ENCODE measurements at places on chromosomes 1 and 21.
A peak's percentile ranks its signal among the peaks of the same experiment; 100 is the strongest.

DNA sequence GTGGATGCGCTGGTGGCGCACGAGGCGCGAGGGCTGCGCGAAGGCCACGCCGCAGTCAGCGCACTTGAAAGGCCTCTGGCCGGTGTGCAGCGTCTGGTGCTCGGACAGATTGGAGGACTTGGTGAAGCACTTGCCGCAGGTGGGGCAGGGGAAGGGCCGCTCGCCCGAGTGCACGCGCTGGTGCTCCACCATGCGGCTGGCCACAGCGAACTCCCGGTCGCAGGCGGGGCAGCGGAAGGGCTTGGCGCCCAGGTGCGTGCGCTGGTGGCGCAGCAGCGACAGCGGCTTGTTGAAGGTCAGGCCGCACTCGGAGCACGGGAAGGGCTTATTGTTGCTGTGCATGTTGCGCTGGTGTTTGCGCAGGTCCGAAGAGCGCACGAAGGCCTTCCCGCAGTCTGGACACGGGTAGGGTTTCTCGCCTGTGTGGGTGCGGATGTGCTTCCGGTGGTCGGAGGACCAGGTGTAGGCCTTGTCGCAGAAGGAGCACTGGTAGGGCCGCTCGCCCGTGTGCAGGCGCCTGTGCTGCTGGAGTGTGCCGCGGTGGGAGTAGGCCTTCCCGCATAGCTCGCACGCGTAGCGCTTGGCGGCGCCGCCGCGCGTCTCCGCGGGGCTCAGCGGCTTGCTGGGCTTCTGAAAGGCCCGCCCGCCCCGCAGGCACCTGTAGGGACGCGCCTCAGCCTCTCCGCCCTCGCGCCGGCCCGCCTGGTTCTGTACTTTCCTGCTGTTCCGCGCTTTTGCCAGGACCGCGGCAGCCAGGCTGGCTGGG, 4.7 kb downstream of the ZNF648 start:
- no peak for DNase-seq

DNA sequence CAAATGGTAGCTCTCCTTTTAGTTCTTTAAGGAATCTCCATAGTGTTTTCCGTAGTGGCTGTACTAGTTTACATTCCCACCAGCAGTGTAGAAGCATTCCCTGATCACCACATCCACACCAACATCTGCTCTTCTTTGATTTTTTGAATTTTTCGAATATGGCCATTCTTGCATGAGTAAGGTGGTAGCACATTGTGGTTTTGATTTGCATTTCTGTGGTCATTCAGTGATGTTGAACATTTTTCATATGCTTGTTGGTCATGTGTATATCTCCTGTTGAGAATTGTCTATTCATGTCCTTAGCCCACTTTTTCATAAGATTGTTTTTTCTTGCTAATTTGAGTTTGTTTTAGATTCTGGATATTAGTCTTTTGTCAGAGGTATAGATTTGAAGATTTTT, 84.6 kb upstream of the B3GALT2 start:
- DNase-seq, result no peak

- peak; percentile 48 for DNase-seq
Observed at GRCh38 chr1:118101999-118102398, 83.0 kb downstream of the SPAG17 start.

GRCh38 chr21:21730512-21730911, 732.3 kb downstream of the NCAM2 start:
- no peak for DNase-seq

DNA sequence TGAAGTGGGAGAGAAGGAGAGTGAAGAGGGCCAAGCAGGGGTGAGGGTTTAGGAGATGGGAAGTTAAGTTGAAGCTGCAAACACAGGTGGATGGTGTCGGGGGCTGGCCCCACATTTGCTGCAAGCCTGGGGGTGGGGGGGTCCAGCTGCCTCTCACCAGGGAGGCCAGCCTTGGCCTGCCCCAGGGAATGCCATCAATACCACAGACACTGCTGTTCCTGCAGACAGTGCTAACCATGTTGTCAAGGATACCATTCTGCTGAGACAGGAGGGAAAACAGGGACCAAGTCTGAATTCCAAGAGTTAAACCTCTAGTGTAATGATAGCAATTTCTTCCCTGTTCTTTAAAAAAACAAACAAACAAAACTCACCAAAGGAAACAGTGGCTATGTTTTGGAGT, 8.0 kb downstream of the MECR start:
- DNase-seq, result no peak

DNA sequence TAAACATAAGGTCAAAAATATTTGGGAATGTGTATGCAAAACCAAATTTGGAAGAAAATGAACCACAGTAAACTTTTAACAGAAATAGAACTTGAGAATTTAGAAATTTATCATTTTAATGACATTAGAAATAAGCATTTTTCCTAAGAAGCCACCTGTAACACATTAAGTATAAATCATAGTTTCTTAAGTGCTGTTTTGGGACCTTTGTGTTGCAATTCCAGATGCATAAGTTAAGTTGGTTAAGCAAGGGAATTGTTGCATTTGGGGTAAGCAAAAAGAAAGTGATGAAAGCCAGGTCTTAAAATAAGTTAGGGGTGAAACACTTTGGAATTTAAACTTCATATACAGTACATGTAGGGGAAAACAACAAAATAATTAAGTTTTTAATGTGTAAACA, 49.8 kb downstream of the CDKN2C start:
- DNase-seq, result no peak

GRCh38 chr1:214216021-214216420, 64.9 kb upstream of the SMYD2 start:
- DNase-seq, result no peak

- no peak for DNase-seq
Observed at GRCh38 chr1:112284796-112285195, 111.2 kb upstream of the CTTNBP2NL start.

- DNase-seq, result peak; percentile 93
Observed at GRCh38 chr1:21574466-21575151, 65.4 kb downstream of the ALPL start.

- no peak for DNase-seq
Observed at GRCh38 chr1:6456800-6457466, 9.0 kb downstream of the TNFRSF25 start.

DNA sequence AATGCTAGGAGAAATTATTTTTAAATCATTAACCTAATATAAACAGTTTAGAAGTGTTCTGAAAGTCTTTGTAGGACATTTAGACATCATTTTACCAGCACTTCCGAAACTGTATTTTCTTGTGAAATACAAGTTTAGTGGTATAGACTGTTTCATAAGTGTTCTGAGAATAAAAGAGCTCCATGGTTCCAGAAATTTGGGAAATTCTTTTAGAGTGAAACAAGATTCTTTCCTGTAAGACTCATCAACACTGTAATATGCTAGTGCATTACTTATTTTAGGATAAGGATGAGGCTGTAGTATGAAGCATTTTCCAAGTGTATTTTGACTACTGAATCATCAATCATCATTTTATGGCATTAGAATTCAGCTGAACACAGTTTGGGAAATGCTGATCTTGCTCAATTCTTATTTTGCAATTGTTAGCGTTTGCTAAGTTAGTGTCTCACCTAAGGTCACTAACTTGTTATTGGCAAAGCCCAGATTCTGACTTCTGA, 73.4 kb downstream of the CEP350 start:
- DNase-seq, result no peak

DNA sequence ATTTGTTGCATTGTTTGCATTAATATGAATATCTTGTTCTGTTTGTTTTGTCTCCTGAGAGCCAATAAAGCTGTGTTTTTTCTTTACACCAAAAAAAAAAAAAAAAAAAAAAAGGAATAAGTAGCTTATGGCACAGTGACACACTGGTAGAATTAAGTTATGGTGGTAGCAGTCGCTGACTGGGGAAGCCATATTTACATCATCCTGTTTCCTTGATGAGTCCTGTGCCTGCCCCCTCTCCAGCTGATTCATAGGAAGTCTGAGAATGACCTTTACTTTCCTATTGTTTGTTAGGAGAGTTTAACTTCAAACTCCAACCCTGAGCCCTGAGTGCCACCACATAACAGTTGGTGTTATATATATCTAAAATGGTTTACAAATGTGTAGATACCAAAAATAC, 62.2 kb downstream of the OBSCN start:
- DNase-seq, result no peak

DNA sequence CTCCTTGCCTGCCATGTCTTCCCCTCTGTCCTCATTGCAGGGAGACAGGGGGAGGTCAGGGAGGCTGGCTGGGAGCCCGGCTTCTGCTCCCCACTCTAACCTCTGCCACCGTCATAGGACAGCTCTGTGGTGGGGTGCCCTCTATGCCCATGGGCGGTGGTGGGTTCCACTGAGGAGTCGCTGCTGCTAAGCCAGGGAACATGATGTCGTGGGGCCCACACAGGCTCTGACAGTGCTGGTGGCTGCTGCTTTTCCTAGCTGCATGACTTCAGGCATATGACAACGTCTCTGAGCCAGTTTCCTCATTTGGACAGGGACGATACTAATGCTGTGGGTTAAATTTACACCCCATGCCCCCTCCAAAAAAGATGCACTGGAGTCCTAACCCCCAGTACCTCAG, 14.7 kb downstream of the KCNA10 start:
- DNase-seq, result no peak

DNA sequence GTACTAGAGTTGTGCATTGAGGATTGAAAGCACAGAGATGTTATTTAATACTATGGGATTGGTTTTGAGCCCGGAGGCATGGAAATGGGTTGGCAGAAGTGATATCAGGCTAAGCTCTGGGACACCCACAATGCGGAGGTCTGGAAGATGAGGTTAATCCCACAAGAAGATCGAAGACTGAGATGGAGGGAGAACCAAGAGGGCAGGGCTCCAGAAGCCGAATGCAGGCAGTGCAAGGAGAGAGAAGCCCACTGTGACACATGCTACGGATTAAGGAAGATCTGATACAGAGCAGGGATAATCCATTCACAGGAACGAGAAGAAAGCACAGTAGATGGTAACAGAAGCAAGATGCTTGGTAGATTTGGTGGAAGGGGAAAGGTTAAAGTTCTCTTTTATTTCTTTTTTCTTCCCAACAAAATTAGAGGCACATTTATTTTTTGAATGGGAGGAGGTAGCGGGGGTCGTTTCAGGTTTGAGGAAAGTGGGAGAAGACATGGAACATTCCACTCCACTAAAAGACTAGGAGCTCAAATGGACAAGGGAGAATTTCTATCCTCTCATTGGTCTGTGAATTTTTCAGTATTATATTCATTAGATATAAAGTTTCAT, 113.2 kb downstream of the NCAM2 start:
- DNase-seq, result no peak

DNA sequence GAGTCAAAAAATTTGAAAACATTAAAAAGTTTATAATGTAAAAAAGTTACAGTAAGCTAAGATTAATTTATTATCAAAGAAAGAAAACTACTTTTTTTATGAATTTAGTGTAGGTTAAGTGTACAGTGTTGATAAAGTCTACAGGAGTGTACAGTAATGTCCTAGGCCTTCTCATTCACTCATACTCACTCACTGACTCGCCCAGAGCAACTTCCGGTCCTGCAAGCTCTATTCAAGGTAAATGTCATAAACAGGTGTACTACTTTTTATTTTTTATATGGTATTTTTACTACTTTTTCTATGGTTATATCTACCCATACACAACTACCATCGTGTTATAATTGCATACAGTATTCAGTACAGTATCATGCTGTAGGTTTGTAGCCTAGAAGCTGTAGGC, 49.6 kb downstream of the TBX19 start:
- no peak for DNase-seq

DNA sequence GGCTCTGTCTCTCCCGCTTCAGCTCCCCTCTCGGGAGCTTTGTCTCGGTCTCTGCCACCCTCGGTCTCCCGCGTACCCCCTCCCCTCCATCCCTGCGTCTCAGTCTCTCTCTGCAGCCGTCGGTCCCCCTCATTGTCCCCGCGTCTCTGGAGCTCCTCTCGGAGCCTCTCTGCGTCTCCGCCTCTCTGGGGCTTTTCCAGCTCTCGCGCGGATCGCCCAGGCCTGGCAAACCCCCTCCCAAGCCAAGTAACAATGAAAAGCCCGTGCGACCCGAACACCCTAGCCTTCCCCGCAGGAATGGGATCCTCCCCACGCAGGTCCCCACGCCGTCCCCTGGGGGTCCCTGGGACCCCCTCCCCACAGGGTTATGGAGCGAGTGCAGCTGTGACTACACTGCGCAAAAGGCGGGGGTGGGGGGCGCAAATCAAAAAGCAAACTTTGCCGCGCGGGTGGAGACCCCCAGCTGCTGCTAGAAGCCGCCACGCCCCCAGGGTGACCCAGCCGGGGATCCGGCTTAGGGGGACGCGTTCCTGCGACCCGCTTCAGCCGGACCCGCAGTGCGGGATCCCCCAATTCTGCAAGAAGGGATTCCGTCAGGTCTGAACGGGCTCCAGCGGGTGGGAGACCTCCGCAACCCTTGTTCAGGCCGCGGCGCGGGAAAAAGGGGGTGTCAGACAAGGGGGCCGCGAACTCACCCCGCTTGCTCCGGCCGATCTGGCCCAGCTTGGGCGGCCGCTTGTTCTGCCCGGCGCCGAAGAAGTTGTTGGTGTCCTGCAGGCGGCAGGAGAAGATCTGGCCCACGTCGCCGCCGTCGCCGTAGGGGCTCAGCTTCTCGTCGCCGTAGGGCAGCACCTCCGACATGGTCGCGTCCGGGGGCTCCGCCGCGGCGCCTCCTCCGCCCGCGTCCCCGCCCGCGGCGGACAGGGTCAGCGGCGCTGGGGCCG, 1.2 kb downstream of the CAMK2N1 start:
- DNase-seq, result peak; percentile 53

DNA sequence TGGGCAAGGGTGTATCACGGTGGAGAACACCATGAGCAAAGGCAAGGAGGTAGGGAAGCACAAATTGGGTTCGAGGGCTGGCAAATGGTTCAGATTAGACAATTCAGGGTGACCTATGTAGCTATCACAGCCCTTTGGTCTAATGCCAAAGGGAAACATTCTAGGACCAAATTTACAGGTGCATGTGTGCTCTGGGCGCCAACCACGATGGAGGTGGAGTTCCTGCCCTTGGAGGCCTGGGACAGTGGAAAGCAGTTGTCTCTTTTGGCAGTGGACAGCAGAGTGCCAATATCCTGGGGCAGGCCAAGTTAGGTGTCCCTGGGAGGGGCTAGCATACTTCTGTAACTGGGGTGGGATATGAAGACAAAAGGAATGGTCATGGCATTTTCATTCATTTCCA, 40.1 kb downstream of the IGFN1 start:
- DNase-seq, result no peak

GRCh38 chr1:46190539-46190938, 7.7 kb downstream of the POMGNT1 start:
- DNase-seq, result no peak

DNA sequence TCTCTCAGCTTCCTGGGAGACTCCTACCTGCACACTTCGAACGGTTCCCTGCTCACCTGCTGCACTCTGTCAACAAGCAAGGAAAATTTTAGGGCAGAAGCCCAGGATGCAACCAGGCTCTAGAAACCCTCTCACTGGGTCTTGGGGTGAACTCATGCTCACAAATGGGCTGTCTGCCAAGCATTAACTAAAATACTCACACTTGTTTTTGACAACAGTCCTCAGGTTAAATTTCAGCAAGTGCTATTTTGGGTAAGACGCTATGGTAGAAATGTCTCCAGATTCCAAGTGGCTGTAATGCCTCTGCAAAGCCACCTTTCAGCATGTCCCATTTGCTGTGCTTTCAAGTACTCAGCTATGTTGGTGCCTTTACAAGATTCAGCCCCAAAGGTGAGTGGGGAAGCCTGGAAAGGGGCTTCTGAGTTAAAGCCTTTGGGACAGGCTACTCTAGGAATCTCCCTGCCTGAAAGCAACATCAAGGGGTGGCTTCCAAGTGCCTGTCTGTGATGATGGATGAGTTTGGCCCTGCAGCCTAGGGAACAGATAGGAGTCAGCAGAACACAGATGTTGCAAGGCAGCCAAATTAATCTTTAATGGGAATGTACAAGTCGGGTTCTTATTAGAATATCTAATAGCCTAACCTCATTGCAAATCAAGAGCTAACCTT, 211.9 kb upstream of the SPAG17 start:
- DNase-seq, result peak; percentile 0
